ENCODE measurements at places on chromosomes 2 and 18.

- DNase-seq = peak; percentile 10
Measured at GRCh38 chr2:88815697-88816096, 124.2 kb downstream of the RPIA start.

DNA sequence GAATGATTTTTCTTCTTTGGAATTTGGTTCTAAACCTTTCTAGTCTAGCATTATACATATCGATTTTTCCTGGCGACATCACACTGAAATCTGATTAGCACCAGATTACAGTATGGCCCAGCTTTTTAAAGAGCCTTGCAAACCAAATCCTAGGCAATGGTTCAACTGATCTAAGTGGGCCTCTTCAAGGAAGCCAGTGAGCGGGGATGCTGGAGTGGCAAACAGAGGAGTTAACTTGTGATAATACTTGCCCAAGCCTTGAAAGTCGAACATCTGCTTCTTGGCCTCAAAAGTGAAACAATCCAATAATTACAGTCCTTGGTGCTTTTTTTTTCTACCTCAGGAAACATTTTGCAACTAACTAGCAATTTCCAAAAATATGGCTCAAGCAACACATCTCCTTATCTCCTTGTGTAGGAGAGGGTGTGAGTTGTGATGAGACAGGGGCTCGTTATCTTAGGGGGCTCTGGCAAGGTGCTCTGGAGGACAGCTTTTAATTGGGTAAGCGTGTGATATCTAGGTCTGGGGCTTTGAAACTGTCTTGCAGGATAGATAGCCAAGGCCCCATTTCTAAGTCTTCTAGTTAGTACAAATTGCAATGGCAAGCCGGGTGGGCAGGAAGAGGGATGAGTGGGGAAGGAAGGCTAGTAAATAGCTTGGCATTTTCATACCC, 240.2 kb upstream of the CCDC68 start:
- DNase-seq = no peak

DNA sequence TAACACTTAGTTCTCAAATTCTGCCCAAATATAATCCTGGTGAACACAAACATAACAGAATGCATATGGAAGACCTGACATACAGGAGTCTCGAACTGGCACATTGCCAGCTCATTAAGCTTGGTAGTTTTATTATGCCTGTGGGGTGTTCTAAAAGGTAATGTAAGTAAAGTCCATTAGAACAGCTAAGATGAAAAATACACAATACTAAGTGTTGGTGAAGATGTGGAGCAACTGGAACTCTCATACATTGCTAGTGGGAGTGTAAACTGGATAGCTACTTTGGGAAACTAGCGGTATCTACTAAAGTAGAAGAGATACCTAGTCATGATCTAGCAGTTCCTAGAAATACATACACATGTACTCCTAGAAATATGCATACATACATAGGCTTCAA, 24.3 kb upstream of the RAB10 start:
- DNase-seq = no peak

- DNase-seq = no peak
Measured at GRCh38 chr2:204705243-204705932, 160.1 kb downstream of the PARD3B start.

GRCh38 chr2:149020432-149020851, 18.1 kb upstream of the LYPD6B start:
- DNase-seq = no peak

DNA sequence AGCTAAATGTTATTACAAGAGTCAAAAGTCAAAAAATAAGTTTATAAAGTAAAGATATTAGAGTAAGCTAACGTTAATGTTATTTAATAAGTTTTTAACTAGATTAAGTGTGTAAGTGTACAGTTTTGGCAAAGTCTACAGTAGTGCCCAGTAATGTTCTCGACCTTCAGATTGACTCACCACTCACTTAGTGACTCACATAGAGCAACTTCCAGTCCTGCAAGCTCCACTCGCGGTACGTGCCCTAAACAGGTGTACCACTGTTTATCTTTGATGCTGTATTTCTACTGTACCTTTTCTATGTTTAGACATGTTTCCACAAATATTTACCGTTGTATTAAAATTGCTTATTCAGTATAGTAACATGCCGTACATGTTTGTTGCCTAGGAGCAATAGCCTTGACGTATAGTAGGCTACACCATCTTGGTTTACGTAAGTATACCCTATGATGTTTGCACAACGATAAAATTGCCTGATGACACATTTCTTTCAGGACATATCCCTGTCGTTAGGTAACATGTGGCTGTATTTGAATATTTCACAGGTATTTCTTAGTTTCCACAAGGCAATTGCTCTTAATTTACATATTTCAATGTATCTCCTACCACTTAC, 1641.9 kb upstream of the PIK3C3 start:
- DNase-seq = no peak

DNA sequence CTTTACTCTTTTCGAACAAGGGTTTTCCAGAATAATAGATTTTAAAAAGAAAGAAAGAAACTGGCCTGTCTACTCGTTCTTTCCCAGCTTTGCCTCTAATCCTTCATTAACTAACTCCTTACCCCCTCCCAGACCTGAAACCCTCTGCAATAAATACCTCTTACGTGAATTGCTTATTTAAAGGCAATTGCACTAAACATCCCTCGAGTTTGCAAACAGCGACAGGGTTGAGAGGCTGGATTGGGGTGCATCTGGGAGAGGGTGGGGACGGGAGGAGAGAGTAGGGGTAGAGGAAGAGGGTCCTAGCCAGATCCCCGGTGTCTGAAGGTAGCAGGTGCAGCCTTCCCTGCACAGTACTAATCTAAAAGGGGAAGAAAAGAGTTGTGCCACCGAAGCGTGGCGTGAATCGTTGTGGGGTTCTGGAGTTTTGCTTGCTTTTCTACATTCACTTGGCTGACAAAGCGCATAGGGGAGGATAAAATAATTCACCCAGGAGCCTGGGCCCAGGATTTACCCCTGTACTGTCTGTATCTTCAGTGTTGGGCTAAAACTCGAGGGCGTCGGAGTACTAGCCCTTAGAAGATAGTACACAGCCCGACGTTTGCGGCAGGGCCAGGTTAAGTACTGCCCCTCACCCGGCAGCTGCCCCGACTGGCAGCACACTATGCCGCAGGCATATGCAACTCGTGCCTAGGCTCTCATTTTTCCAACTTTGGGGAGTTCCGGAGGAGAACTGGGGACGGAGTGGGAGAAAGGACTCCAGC, 1.9 kb upstream of the NEUROD1 start:
- DNase-seq = no peak

DNA sequence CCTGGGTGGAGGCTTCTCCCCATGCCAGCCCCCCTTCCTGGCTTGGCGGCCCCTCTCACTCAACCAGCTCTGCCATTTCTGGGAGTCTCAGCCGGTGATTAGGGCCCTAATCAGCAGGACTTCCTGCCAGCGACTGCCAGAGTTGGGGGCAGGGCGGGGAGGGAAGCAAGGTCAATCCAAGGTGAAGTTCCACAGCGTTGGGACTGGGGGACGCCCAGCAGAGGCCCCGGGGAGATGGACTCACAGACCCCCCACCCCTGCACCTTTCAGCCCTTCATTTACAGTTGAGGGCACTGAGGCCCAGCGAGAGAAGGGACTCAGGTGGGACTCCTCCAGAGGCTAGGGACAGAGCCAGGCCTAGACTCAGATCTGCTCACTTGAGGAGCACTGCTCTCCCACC, 65.3 kb downstream of the TNS1 start:
- no peak for DNase-seq

DNA sequence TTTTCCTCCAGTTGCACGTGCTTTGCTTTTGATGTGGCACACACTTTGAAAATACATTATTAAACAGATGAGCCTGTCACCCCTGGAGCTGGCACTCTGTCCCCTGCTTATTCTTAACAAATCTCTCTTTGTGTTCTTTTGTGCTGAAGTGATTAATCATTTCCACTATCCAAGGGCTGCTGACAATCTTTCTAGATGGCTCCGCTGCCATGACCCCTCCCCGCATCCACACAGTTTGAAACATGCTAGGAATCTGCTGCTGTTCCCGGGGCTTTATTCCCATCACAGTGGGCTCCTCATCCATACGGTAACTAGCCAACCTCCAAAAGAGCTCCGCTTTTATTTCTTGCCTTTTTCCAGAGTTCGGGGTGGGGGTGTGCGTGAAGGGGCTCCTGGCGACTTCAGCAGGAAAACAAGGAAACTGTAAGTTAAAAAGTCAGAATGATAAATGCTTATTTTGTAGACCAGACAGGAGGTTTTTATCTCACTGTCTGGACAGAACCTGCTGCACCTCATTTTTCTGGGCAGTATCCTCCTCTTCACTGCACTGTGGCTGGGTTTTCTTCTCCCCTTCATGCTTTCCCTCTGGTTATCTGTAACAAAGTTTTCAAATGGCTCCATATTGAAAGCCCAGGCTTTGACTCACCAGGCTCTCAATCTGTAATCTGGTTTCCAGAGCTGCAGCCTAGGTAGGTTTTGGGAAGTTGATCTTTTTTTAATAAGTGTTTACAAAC, 319.7 kb downstream of the AFF3 start:
- DNase-seq = no peak

All from common myeloid progenitor, CD34-positive (primary cell).